RCC 7860 (cell line): ENCODE measurements at places on chromosomes 1 and 21.

- no peak for DNase-seq
Measured at GRCh38 chr21:38986806-38987632, 181.3 kb downstream of the ETS2 start.

- DNase-seq = no peak
Measured at GRCh38 chr1:54416435-54416834, 10.2 kb upstream of the SSBP3 start.

DNA sequence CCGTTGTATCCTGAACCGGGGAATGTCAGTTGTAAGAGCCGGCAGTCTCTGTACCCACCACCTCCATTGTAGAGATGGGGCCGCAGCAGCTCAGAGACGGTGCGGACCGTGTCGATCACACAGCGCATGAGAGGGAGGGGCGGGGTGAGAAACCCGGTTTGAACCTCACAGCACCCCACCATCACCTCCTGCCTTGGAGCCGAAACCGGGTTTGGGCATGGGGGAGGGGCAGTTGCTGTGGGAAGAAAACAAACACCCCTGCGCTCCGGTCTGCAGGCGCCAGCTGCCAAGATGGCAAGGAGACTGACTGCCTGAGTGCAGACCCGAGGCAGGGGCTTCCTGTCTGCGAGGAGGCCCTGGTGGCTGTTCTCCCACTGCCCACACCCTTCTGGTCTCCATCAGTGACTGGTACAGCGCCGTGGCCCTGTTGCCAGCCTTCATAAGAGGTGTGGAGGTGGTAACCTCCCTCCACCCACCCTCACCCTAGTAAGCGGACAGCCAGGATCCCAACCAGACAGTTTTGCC, 69.2 kb upstream of the SSBP3 start:
- DNase-seq = no peak

DNA sequence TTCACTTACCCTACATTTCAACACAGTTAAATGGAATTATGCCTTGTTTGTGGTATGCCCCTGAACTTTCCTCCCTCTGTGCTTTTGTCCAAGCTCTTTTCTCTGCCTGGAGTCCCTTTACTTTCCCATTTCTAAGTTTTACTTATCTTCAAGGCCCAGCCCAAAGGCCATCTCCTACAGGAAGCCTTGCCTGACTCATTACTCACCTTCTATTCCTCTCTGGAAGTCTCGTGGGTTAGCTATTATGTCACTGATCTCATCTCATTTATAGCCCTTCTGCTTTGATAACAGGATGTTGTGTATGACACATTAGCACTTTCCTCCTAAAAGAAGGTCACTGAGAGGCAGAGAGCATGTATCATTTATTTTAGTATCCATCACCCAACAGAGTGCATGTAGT, 78.8 kb upstream of the CD1D start:
- peak; percentile 87 for DNase-seq

GRCh38 chr1:171550050-171550449, 64.7 kb downstream of the PRRC2C start:
- DNase-seq = no peak

- no peak for DNase-seq
Measured at GRCh38 chr21:38389896-38390295, 108.4 kb downstream of the ERG start.

DNA sequence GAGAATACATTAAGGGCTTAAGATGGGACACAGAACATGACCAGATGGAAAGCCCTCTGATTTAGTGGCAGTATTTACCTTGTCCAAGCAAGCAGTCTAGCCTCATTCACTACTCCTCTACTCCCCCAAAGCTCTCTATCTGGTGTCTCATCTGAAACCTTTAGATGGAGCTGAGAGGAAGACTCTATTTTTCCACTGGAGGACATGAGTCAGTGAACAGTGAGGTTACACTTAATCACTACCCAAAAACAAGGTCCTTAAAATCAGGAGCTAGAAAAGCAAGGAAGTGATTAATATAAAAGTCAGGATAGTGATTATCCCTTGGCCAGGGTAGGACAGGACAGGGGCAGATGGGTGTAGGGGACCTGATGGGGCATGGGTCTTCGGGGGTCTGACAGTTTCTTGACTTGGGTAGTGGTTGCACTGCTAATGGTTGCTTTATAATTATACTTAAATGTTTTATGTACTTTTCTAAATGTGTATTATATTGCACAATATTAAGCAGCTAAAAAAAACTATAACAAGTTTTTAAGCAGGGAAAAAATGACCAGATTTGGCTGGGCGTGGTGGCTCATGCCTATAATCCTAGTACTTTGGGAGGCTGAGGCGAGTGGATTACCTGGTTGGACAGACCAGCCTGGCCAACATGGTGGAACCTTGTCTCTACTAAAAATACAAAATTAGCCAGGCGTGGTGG, 3.0 kb downstream of the PTPN22 start:
- peak; percentile 47 for DNase-seq

DNA sequence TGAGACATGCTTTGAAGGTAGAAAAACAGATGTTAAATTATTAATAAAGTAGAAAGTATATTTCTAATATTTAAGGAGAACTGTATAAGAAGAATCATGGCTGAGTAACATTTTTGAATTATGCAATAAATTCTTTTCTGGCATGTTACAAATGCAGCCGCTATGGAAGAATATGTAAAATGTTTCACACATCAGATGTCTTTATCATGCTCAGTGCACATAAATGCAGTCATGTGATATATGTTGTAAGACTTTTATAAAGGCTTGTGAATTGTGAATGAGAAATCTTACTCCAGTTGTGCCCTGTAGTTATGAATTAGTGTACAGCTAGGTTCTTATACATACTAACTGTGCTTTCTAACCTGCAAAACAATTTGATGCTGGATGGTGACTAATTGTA, 53.5 kb downstream of the LRRC8B start:
- DNase-seq = no peak

DNA sequence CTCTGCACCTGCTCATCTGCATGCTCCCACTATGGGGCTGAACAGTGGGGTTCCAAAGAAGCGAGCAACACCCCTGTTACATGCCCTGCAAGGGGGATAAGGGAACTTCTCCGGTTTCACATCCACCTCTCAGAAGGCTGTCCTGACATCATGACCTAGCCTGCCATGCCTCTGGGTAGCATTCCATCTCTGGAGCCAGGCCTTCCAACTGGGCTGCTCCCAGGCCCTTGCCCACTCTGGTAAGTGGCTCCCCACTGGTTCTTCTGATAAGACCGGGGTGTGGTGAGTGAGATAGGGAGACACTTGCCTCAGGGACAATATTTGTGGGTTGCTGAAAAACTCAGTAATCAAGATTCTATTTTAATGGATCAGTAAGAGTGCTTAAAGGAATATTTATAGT, 57.8 kb downstream of the KCNJ15 start:
- no peak for DNase-seq

GRCh38 chr1:166692346-166692745, 146.9 kb upstream of the POGK start:
- DNase-seq = no peak

DNA sequence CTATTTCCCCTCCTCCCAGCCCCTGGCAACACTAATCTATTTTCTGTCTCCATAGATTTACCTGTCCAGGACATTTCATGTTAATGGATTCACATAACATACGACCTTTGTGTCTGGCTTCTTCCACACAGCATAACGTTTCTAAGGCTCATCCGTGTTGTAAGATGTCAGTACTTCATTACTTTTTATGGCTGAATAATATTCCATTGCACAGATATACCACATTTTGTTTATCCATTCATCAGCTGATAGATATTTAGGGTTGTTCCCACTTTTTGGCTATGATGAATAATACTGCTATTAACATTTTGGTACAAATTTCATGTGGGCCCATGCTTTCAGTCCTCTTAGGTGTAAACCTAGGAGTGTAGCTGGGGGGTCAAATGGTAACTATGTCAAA, 38.2 kb downstream of the GLIS1 start:
- DNase-seq = no peak

DNA sequence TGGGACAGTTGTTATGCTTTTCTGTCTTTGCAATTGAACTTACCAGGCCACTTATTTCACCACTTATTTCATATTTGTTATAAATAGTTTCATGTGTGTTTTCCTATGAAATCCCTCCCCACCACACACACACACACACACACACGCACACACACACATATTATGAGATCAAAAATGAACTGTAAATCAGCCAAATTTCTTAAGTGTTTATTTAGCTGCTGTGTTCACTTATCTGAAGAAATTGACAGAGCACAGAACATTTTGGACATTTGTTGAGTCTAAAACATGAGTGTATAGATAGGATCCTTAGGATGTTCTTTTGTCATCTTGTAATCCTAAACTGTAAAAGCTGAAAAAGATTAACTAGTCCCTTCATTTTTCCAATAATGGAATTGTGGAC, 7.8 kb upstream of the TNFSF18 start:
- DNase-seq = no peak

- no peak for DNase-seq
Measured at GRCh38 chr1:58886611-58887010, 102.8 kb upstream of the JUN start.

DNA sequence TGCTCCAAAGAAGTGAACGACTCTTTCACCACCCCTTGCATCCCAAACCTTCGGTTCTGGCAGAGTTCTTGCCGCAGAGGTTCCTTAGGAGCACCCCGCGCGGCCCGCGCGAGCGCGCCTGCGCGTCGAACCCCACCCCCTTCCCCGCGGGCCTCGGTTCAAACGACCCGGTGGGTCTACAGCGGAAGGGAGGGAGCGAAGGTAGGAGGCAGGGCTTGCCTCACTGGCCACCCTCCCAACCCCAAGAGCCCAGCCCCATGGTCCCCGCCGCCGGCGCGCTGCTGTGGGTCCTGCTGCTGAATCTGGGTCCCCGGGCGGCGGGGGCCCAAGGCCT, at the start of gene C1orf56:
TSS of gene C1orf56 (plus strand) at position 161 of the 334 bp plus-strand sequence. CDS start at position 258, 97 bp downstream.
- DNase-seq = no peak
